ENCODE measurements at places on chromosomes 3 and 15. TPM values are rescaled to one million over a fixed set of nuclear protein-coding genes. Genes with fewer than 3 reads are reported as not detected.

The ZNF660 gene
- total RNA-seq = 1.4 TPM

The CCDC13 gene
- total RNA-seq = 0.75 TPM

The OR5K2 gene
- total RNA-seq = not detected

The C15orf39 gene
- total RNA-seq = 27.4 TPM

The AMT gene
- total RNA-seq = 14.8 TPM

The TBC1D23 gene
- total RNA-seq = 31.3 TPM

The DAPK2 gene
- total RNA-seq = 4.2 TPM

- H3K4me1 ChIP-seq = no peaks in the 10 kb centered on the region
- H3K27me3 ChIP-seq = no peaks in the 10 kb centered on the region
- no peak for DNase-seq
- no peak overlapping the region for H3K27ac ChIP-seq
- H3K36me3 ChIP-seq = no peaks in the 10 kb centered on the region
Measured at GRCh38 chr3:94862703-94863102, 799.8 kb downstream of the NSUN3 start.

GRCh38 chr3:72814308-72814707 lies 33.9 kb downstream of the SHQ1 start:
- H3K4me3 ChIP-seq = no peak overlapping the region
- H3K27ac ChIP-seq = no peak overlapping the region
- DNase-seq = no peak
- H3K4me1 ChIP-seq = peaks cover 11% of the 10 kb centered on the region
- no peaks in the 10 kb centered on the region for H3K27me3 ChIP-seq

DNA sequence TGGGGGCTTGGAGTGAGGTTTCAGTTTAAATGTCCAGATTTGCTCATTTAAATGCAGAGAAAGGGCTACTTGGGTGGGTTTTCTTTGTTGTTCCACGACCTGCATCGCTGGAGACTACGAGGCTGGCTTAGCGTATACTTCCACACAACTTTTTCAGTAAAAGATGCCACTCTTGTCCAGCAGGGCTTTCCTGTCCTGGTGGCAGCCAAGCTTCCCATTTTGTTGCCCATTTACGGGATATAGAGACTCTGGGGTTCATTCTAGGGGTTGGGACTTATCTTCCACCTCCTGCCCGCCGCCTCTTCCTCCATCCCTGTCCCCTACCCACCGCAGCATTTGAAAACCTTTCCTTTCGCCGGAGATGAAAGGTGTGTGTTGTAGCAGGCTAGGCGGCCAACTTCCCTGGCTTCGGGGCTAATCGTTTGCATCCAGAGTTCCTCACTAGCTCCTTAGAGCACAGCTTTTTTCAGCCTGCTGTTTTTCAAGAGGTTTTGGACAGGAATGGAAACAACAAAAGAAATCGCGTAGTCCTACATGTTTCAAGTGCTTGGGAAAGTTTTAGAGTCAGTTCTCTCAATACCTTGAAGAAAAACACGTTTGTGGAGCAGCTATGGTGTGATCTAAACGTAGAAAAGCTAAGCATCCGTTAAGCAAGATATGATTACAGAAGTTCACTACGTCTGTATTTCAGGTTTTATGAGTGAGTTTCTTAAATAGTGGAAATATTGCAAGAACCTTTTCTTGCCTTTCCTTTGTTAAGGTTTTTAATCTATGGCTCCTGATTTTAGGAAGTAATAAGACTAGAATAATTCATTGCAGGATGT lies 843 bp downstream of the CHRNA5 start:
- DNase-seq = no peak
- H3K27me3 ChIP-seq = no peaks in the 10 kb centered on the region
- H3K4me3 ChIP-seq = peak overlapping the region; percentile 41
- peaks cover 4% of the 10 kb centered on the region for H3K4me1 ChIP-seq

- DNase-seq = no peak
- no peaks in the 10 kb centered on the region for H3K4me1 ChIP-seq
- H3K27me3 ChIP-seq = no peaks in the 10 kb centered on the region
- H3K4me3 ChIP-seq = no peak overlapping the region
Measured at GRCh38 chr15:23484870-23485269, 37.8 kb upstream of the GOLGA6L2 start.

- no peak for DNase-seq
- H3K27me3 ChIP-seq = no peaks in the 10 kb centered on the region
- H3K27ac ChIP-seq = no peak overlapping the region
- no peaks in the 10 kb centered on the region for H3K36me3 ChIP-seq
Measured at GRCh38 chr3:40102182-40102581, 207.3 kb upstream of the EIF1B start.

DNA sequence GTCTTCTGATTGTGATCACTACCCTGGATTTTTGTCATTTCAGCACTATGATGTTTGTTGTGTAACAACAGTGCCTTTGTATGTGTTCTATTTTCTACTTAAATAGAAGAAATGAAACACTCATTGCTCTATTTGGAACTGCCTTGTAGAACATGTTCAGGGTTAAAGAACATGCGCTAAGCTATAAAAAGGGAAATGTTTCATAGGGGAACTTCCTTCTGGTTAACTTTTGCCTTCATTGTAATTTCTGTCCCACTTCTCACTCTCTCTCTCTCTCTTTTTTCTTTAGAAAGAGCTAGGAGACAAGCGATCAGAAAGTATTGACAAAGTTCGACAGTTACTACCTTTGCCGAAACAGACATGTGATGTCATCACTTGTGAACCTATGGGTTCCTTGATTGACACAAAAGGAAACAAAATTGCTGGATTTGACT lies at the start of gene P2RY12:
Gene P2RY12 (minus strand): TSS at position 13 of the 434 bp plus-strand sequence. CDS start 45,908 bp downstream, outside the sequence.
- H3K27me3 ChIP-seq = no peaks in the 10 kb centered on the region
- no peak for DNase-seq

DNA sequence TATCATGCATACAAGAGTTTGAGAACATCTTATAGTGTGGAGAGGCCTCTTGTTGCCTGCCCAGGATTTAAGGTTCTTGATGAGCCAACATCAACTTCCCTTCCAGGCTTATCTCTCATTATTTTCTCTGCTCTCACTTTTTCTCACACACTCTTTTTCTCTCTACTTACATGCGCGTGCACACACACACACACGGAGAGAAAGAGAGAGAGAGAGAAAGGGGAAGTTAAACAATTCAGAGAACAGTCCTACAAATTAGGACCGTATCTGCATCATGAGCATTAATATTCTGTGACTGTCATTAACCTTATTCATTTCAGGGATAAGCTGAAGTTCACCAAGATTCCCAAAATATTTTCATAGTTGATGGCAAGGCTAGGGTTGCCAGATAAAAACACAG lies 269.0 kb downstream of the ZNF621 start:
- no peaks in the 10 kb centered on the region for H3K36me3 ChIP-seq
- no peak overlapping the region for H3K27ac ChIP-seq

GRCh38 chr15:27491666-27492621 lies 521.0 kb downstream of the GABRG3 start:
- no peaks in the 10 kb centered on the region for H3K27me3 ChIP-seq
- DNase-seq = no peak
- H3K4me1 ChIP-seq = no peaks in the 10 kb centered on the region
- H3K4me3 ChIP-seq = no peak overlapping the region

DNA sequence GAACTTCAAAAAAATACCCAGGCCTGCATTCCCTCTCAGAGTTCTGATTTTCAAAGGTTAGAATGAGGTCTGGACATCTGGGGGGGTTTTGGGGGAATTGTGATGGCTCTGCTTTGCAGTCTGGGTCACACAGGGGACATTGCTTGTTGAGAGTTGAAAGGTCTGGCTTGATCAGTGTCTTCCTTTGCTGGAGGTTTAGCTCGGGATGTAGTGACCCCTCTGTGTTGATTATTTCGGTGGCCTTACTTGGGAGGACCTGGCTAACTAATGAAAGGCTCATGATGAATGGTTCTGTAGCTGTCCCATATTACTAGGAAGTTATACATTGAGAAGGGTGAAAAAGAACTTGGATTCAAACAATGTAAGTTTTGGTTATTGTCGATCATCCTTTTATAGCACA lies 23.7 kb downstream of the TPM1 start:
- no peaks in the 10 kb centered on the region for H3K27me3 ChIP-seq
- H3K27ac ChIP-seq = no peak overlapping the region
- no peaks in the 10 kb centered on the region for H3K4me1 ChIP-seq
- DNase-seq = no peak
- H3K36me3 ChIP-seq = peaks cover 3% of the 10 kb centered on the region

GRCh38 chr3:5309171-5309570 lies 121.7 kb downstream of the EDEM1 start:
- H3K27me3 ChIP-seq = no peaks in the 10 kb centered on the region
- no peak overlapping the region for H3K4me3 ChIP-seq
- H3K4me1 ChIP-seq = no peaks in the 10 kb centered on the region
- DNase-seq = no peak
- no peak overlapping the region for H3K27ac ChIP-seq

DNA sequence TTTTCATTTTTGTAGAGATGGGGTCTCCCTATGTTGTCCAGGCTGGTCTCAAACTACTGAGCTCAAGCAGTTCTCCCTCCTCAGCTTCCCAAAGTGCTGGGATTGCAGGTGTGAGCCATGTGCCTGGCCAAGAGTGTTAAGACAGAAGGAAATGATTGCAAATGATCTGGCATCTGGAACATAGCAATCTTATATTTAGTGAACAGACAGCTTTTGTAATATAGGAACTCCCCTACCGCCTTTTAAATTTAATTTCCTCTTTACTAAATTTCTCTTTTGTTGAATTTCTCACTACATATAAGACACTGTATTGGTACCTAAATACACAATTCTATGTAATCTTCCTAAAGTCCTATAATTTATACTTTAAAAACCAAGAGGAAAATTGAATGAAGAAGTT lies 13.1 kb downstream of the ANO10 start:
- H3K36me3 ChIP-seq = no peaks in the 10 kb centered on the region
- no peak for DNase-seq
- H3K4me3 ChIP-seq = no peak overlapping the region
- no peak overlapping the region for H3K27ac ChIP-seq
- H3K4me1 ChIP-seq = no peaks in the 10 kb centered on the region

- H3K27me3 ChIP-seq = no peaks in the 10 kb centered on the region
- no peak for DNase-seq
- no peaks in the 10 kb centered on the region for H3K36me3 ChIP-seq
- no peak overlapping the region for H3K4me3 ChIP-seq
- no peaks in the 10 kb centered on the region for H3K4me1 ChIP-seq
Measured at GRCh38 chr15:58764468-58764867, 6.6 kb upstream of the MINDY2 start.

DNA sequence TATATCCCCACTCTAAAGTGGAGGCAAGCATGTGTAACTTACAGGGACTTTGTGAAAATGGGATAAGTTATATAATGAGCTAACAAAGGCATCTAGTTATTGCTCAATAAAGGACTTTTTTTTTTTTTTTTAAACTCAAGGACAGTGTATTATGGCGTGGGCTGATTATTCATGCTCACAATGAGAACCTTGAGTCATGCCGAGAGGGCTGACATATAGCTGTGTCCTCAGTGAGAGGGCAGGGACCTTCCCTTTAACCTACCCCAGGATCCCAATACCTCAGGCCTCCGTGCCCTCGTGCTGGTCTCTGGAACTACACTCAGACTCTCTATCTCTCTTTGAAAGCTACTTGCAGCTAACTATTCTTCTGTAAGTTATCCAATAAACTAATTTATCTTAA lies 319.9 kb upstream of the ICE2 start:
- DNase-seq = no peak
- no peak overlapping the region for H3K27ac ChIP-seq
- no peaks in the 10 kb centered on the region for H3K4me1 ChIP-seq

GRCh38 chr15:93118904-93119303 lies 29.9 kb upstream of the RGMA start:
- H3K36me3 ChIP-seq = no peaks in the 10 kb centered on the region
- H3K4me3 ChIP-seq = no peak overlapping the region
- DNase-seq = no peak
- H3K4me1 ChIP-seq = no peaks in the 10 kb centered on the region
- no peaks in the 10 kb centered on the region for H3K27me3 ChIP-seq

- H3K36me3 ChIP-seq = no peaks in the 10 kb centered on the region
- no peak overlapping the region for H3K27ac ChIP-seq
- no peak overlapping the region for H3K4me3 ChIP-seq
- no peaks in the 10 kb centered on the region for H3K27me3 ChIP-seq
Measured at GRCh38 chr3:179288845-179289244, 34.0 kb upstream of the ZNF639 start.

- H3K4me1 ChIP-seq = no peaks in the 10 kb centered on the region
- H3K27ac ChIP-seq = no peak overlapping the region
- no peak for DNase-seq
- H3K4me3 ChIP-seq = no peak overlapping the region
Measured at GRCh38 chr3:191348098-191348497, 17.8 kb upstream of the UTS2B start.

- no peak overlapping the region for H3K27ac ChIP-seq
- no peaks in the 10 kb centered on the region for H3K4me1 ChIP-seq
- no peak for DNase-seq
- no peak overlapping the region for H3K4me3 ChIP-seq
Measured at GRCh38 chr15:78265752-78266224, 1.4 kb downstream of the DNAJA4 start.

DNA sequence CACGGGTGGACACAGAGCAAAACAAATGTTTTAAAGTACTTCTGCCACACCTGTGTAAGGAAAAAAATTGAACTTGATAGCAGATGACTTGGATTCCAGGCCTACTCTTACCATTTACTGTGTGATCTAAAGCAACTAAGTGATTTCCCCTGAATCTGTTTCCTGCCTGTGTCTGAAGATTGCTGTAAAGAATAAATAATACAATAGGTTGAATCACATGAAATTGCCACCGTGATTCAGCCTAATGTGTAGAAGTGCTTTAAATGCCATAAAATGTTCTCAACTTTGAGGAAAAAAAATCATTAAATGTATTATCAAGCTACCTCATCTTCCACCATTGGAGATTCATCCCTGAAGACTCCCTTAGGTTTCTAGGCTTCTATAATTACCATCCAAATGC lies 27.6 kb upstream of the NUDT16 start:
- H3K27ac ChIP-seq = no peak overlapping the region
- H3K4me3 ChIP-seq = no peak overlapping the region
- H3K36me3 ChIP-seq = no peaks in the 10 kb centered on the region
- H3K27me3 ChIP-seq = no peaks in the 10 kb centered on the region
- no peak for DNase-seq
- peaks cover 10% of the 10 kb centered on the region for H3K4me1 ChIP-seq

- H3K4me1 ChIP-seq = no peaks in the 10 kb centered on the region
- H3K36me3 ChIP-seq = no peaks in the 10 kb centered on the region
- no peak overlapping the region for H3K27ac ChIP-seq
- H3K27me3 ChIP-seq = no peaks in the 10 kb centered on the region
- no peak for DNase-seq
- no peak overlapping the region for H3K4me3 ChIP-seq
Measured at GRCh38 chr3:155065537-155065936, 14.6 kb upstream of the MME start.

GRCh38 chr15:69479971-69480370 lies 27.4 kb downstream of the RPLP1 start:
- H3K27ac ChIP-seq = no peak overlapping the region
- H3K27me3 ChIP-seq = no peaks in the 10 kb centered on the region
- no peak overlapping the region for H3K4me3 ChIP-seq
- H3K36me3 ChIP-seq = no peaks in the 10 kb centered on the region
- no peak for DNase-seq

DNA sequence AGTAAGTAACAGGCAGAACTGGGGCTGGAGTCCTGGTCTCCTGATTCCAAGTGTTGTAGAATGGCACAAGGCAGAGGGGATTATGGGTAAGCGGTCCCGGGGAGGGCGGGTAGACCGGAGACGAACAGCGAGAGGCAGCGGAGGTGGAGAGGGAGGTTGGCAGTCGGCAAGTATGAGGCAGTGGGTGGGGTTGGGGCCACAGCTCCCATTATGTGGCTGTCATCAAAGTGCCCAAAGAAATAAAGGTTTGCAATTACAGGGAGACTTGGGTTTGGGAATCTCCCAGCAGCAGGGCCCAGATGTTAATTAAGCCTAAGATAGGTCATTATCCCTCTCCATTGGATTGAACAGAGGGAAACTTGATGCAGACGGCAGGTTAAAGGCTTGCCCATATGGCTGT lies 16.9 kb downstream of the FAM43A start:
- H3K4me1 ChIP-seq = no peaks in the 10 kb centered on the region
- H3K4me3 ChIP-seq = no peak overlapping the region
- H3K27ac ChIP-seq = no peak overlapping the region
- H3K27me3 ChIP-seq = no peaks in the 10 kb centered on the region
- H3K36me3 ChIP-seq = no peaks in the 10 kb centered on the region
- no peak for DNase-seq

Measured in pancreas (tissue), 10 donors.